Cardiac septum (tissue), 1 donor: ENCODE measurements at places on chromosomes 1 and 21. TPM values are rescaled to one million over a fixed set of nuclear protein-coding genes. Genes with fewer than 3 reads are reported as not detected.

GRCh38 chr1:203048086-203048485 lies 21.8 kb downstream of the PPFIA4 start:
- no peak for DNase-seq

DNA sequence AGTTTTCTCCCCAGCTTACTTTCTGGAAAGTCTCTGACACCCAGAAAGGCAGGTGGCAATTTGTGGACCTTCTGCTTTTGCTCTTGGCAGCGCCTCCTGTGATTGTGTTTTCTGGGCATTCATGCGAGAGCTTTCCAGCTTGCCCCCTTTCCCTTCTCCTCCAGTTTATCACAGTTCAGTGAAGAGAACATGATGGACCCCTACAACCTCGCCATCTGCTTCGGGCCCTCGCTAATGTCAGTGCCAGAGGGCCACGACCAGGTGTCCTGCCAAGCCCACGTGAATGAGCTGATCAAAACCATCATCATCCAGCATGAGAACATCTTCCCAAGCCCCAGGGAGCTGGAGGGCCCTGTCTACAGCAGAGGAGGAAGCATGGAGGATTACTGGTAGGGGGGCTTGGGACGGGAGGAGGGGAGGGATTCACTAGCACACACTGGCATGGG lies 24.3 kb upstream of the IKBKE start:
- DNase-seq, result no peak

DNA sequence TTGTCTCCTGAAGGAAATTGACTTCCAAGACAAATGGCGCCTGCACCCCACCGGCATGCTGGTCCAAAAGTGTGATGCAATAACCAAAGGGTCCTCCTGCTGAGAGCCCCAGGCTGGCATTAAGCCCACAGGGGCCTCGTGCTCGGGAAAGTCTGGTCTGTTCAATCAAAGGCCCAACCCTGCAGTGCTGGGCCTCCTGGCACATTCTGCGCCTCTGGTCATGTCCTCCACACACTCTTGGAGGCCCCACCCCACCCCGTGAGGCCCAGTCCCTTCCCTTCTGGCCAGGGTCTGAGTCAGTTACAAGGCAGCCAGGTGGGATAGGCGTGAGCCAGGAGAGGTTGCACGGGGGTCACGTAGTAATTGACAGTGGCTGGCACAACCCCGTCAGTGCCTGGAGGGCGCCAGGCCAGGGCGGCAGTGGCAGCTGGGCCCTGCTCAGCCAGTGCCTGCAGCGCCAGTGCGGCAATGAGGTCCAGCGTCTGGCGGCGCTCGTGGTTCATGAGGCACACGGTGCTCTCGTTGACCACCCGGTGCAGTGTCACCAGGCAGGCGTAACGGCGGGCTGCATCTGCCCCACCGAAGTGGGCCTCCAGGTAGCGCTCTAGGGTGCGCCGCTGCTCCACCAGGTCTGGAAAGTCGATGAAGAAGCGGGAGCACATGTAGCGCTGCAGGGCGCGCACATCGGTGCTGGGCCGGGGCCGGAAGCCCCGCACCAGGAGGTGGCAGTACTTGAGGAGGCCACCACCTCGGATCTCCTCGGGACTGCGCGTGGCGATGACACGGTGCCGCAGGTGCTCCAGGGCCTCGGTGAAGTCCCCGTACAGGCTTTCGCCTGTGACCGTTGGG lies 6.8 kb downstream of the TENT5B start:
- no peak for DNase-seq

DNA sequence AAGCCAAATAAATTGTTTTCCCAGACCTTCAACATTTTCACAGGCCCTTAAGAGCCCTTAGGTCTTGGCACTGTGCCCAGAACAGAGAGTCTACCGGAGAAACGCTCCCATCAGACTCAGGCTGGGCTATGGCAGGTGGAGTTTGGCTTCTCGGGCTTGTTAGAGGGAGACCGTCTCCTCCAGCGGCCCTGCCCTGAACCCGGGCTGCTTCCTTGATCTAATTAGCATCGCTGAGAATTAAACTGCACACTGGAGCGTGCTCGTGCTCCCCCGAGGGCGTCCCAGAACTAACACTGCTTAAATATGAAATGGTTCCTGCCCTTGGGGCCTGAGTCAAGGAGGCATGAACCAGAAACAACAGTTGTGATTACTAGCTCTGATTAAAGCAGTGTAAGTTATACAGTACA lies 634.4 kb downstream of the MATN1 start:
- no peak for DNase-seq

DNA sequence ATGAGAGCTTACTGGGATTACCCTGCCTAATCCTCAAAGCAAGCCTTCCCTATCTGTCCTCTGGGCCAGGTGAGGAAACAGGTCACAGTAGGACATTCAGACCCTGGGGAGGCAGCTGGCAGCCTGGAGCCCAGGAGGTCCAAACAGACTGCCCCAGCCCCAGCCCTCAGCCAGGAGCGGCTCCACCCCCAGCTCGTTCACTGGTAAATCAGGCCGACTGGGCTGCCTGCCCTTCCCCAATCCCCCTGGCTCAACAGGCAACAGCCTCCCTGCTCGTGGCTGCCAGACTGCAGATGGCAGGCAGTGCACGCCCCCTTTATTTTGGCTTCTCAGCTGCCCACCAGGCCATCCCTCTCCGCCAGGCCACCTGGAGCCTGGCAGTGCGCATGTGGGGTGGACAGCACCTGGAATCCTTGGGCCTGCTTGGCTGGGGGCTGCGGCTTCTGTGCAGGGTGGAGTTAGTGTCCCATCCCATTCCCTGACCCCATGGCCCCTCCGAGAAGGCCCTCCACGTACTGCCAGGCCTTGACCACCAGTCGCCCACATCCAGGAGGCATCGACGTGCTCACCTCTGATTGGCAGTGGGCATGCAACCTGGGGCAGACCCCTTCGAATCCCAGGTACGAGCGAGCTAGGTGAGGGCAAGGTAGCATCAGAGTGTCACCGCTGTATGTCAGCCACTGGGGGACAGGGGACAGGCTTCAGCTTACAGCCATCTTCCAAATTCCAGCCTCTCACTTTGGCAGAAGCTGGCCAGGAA lies 11.2 kb upstream of the ZNF670 start:
- no peak for DNase-seq

DNA sequence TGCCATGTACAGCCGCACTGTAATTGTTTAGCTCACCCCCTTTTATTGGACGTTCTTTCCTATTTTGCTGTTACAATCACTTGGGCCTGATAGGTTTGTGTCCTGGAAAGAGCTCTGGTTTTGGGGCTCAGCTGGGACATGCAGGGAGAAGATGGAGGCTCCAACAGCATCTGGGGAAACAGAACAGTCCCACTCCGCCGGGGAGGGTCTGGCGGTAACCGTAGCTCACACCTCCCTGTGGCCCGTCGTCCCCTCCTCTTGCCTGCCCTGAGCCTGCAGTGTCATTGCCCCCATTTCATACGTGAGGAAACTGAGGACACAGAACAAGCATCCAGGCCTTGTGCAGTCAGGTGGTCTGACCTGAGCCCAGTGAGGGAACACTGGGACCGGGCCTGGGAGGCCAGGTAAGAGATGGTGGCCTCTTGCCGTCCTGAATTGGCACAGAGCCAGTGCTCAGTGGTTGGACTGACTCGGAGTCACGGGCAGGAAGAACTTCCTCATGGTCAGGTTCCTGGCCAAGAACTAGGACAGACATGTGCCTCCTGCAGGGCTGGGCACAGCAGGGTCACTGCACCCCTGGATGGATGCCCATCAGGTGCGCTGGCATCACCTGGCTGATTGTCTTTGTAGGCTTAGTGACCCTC lies 41.8 kb downstream of the S100B start:
- no peak for DNase-seq

GRCh38 chr1:154716011-154716410 lies 108.0 kb upstream of the ADAR start:
- DNase-seq, result no peak

DNA sequence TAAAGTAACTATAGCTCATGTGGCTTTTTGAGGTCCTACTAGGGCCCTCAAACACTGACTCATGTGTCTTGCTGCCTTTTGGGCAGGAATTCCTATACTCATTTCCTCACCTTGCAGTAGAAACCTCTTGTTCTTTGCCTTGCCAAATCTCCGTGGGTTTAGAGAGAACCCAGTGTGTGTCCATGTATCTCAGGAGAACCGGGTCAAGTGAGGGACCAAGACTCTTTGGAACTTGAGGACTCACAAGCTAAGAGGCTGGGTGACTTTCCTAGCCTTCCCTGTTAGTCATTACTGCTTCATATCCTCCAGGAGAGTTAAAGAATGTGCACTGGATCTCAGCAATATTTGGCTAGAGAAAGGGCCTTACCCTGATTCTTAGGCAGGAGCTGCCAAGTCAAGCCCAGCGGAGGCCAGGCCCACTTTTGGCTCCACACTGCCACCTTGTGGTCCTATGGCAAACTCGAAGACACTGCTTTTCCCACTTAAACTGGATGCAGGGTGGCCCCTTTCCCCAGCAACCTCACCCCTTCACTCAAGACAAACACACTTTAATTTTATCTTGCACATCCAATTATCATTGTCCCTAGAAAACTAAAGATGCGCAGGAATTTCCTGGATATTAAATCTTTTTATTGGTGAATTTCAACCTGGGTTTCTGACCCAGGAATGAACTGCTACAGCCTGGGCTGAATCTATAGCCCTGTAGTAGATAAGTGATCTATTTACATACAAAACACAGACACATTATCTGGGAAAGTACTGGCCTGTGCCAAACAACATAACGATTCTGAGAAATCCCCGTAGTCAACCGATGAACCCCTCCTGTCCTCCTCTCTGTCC lies 10.6 kb downstream of the AVPR1B start:
- peak; percentile 93 for DNase-seq

DNA sequence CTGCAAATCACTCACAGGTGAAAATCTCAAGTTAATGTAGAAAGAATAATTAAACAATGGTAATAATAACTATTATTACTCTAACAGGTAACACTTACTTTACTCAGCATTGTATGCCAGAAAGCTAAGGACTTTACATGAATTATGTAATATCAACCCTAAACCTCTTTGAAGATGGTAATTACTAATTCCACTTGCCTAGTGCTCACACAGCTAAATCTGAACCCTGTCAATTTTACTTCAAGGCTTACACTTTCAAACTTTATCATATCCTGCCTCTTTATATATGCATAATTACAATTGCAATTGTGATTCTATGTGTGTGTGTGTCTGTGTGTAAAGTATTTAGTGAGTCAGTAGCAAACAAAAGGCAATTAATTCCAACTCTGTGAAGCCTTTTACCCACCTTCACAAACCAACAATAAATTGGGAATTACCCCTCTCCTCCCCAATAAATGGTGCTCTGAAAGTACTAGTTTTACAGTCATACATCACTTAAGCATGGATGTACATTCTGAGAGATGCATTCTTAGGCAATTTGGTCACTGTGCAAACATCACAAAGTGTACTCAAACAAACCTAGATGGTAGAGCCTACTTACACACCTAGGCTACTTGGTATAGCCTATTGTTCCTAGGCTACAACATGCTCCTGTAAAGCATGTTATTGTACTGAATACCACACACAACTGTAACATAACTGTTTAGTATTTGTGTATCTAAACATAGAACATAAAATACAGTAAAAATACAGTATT lies 5.9 kb downstream of the ZNF644 start:
- no peak for DNase-seq

DNA sequence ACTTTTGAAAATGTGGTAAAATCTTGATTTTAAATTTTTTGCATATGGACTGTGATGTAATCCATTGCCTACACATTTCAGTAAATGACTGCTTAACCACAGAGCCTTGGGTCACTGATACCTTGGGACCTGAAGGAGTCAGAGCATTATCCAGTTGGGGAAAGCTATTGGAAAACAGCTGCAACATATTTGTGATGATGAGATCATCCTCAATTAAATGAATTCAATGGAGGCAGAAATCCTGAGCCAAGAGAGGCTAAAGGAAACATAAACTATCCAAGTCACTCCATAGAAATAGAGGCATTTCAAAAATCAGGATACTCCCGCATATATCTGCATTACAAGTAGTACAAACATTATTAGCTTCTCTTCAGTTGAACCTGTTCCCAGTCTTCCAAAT lies 99.8 kb upstream of the PRMT6 start:
- no peak for DNase-seq

DNA sequence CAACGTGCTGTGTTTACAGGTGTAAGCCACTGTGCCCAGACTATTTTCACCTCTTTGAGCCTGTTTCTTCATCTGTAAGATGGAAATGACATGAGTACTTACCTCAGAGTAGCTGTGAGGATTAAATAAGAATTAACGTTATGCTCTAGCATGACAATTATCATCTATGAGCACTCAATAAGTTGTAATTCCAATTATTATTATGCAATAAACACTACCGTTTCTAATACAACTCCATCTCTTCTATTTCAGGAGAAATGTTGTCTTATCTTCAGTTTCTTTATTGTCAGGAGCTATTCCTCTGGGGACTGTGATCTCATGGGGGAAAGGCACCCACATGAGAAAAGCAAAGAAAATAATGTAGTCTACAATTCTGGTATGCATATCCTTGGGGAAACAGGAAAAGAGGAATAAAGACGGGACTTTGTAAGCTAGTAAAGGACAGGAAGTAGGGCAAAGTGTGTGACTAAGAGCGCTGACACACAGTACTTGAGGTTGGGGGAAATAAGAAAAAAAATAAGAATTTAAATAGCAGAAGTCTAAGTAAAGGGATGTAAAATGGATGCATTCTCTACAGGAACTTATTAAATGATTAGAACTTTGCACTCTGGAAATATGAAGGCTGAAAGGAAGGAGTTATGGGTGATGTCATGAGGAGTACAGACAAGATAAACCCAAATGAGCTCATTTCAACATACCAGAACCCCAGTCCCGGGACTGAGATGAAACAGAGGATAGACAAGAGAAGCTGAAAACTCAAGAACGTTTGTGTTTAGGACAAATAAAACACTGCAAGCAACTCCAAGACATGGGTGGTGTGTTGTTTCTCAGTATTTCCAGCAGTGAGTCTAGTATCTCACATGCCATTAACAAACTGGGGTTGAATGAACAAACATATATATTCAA lies 9.8 kb downstream of the PHC2 start:
- no peak for DNase-seq

DNA sequence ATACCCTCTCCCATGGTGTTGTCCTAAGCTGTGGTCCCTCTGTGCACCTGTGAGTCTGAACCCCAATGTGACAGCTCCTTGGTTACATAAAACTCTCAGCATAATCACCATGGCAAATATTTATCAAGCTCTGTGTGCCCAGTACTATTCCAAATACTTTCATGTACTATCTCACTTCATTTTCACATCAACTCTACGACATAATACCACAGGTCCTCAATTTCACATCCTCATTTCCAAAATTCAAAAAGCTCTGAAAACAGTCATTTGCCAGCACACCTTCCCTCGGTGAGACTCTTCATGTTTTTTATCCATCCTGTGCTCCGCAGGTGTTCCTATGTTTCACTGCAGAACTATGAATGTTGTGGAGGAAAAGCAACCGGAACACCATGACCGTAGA lies 12.4 kb upstream of the CREG1 start:
- DNase-seq, result no peak

DNA sequence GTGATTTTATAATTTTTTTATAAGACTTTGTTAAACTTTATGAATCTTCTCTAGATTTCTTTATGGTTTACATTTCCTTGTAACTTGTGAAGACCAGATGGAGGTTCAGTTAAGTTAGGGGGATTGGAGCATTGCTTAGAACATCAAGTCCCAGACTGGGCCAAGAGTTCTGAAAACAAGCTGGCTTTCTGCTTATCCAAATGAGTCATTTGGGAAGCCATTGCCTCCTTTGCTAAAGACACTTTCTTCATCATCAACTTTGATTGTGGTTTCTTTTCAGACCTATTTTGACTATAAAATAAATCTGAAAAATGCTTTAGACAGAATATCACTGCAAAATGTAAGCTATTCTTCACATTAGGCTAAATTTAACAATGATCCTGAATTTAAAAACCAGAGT lies 446.8 kb downstream of the USP25 start:
- no peak for DNase-seq

- DNase-seq, result no peak
Measured at GRCh38 chr1:18581420-18581880, 49.2 kb upstream of the PAX7 start.

Gene PTCH2
- total RNA-seq, result 0.35 TPM

Gene NT5C1A
- 25.0 TPM for total RNA-seq

Gene TMEM200B
- 2.1 TPM for total RNA-seq
